ENCODE measurements at places on chromosomes 4 and X.

GRCh38 chrX:100265179-100265578 lies 144.9 kb downstream of the PCDH19 start:
- DNase-seq: no peak

- DNase-seq: no peak
These were observed at the start of gene RNF175 for GRCh38 chr4:153759407-153760316. Gene RNF175 (minus strand): TSS chr4:153760024. CDS start chr4:153759862, 162 bp downstream.

- no peak for DNase-seq
These were observed 62.1 kb upstream of the AP1S2 start for GRCh38 chrX:15916704-15917084.

GRCh38 chr4:81494031-81494431 lies 22.3 kb upstream of the RASGEF1B start:
- no peak for DNase-seq

DNA sequence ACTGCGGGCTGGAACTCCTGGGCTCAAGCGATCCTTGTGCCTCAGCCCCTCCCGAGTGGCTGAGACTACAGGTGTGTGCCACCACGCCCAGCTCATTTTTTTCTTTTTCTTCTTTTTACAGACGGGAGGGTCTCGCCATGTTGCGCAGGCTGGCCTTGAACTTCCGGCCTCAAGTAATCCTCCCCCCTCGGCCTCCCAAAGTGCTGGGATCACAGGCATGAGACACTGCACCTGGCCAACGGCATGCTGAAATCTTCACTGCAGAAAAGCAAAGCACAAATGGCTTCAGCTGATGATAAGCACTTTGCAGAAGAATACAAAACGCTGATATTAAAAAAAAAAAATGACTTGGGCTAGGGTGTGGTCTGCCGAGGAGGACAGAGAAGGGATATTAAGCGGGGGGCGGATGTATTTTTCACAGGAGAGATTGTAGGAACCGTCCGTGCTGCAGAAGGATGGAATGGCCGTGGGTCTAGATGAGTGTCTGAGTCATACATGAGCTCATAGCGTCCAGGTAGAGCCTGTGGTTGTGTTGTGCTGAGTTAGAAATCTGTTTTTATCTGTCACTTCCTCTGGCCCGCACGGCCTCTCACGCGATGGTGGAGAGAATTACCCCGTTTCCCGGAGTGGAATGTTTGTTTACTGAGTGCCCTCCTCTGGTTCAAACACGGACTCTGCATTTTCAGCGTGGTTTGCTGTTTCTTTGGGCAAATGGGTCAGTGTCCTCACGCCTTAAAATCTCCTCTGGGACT lies 8.5 kb upstream of the AKAP17A start:
- DNase-seq: no peak

Measured in renal pelvis (tissue), 12 donors.